ENCODE measurements at places on chromosomes 7 and 10.

DNA sequence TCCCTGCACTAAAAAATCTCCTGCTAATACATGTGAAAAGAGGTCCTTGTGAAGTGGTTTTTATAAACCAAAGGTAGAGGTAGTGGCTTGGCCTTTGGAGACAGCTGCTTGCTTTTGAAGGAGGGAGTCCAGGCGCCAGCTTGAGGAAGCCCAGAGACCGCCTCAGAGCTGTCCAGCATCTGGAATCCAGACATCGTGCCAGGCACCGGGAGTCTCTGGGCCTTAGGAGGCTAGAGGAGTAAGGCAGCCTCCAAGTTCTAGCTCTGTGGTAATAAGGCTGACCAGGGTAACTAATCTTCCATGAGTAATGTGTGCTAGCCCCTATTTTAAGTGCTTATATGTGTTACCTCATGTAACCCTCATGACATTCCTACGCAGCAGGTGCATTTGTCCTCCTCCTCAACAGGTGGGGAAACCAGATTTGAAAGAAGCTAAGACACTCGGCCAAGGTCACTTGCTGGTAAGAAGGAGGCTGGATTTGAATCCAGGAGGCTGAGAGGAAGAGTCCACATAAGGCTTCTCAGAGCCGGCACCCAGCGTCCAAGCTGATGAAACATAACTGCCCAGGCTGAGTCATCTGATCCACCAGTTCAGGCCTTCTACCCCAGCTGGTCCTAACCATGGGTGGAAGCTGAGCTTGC, 26.1 kb downstream of the PRLHR start:
- DNase-seq = no peak

DNA sequence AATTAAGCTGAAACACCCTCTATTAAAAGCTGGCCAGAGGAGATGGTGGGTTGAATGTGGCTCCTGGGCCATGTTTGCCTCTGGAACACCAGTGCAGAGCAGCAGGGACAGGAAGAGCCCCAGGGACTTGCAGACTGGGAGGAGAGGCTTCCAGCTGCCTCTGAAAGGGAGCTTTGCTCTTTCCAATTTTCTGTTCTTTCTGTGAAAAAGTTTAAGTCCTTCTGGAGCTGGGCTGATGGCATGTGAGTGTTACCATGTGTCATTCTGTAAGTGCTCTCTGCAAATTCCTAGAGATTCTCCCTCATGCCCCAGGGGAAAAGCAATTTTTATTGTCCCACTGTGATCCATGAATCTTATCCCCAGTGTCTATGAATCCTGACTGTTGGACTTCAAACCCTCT, 112.8 kb upstream of the LANCL2 start:
- no peak for DNase-seq

DNA sequence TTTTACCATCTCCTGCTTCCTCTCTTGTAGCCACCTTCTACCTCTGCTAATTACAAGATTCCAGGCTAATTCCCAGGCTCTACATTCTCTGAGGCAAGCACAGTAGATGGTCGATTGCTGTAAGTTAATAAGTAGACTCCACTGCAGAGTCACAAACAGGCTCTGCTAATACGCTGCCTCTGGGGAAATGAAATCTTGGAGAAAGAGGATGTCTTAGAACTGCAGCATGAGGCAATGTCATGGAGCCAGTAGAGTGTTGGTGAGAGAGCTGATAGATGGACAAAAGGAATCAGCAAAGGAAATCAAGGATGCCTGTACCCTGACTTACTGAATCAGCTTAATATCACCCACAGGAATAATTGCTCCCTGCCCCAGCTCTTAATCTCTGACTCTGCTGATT, 1260.3 kb downstream of the XPNPEP1 start:
- no peak for DNase-seq

DNA sequence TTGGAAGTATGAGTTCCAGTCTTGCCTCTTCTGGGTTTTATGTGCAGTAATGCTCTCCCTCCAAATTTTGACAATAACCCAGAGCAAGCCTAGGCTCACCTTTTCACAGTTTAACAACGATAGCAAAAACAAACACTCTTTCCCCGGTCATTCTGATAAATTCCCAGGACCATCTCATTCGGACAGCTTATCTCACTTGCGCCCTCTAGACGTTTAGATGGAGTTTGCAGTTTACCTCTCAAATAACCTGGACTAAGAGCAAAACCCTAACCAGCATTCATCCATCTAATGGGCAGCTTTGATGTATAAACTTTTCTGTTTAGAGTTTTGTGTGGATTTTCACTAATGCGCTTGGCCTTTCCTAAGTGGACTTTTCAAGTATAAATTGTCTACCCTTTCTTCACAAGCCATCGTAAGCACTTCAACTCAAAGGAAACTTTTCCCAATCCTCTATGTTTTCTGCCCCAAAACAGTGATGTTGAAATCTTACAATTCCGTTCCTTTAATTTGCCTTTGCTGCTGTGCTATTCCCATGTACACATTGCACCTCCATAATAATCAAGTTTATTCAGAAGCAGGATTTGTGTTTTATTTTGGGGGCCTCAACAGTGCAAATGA, 114.9 kb downstream of the HDAC9 start:
- no peak for DNase-seq

GRCh38 chr10:132493756-132494290, 43.8 kb upstream of the INPP5A start:
- DNase-seq = no peak

DNA sequence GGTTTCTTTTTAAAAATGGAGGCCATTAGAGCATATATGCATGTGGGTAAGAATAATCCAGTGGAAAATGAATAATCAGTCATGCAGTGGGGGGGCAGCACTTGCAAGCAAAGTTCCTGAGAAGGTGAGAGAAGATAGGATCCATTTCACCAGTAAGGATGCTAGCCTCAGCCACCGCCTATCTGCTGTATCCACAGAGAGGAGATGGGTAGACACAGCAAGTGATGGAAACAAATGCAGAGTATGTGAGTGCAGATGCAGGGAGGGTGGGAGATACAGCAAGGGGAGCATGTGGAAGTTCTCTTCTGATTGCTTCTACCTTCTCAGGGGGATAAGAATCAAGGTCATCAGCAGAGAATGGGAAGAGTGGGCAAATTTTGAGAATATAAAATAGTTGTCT, 171.4 kb upstream of the PDE1C start:
- no peak for DNase-seq

- DNase-seq = no peak
These were observed 84.5 kb upstream of the FAM20C start for GRCh38 chr7:107907-108306.

GRCh38 chr10:17120694-17121093, 8.9 kb downstream of the CUBN start:
- DNase-seq = no peak

DNA sequence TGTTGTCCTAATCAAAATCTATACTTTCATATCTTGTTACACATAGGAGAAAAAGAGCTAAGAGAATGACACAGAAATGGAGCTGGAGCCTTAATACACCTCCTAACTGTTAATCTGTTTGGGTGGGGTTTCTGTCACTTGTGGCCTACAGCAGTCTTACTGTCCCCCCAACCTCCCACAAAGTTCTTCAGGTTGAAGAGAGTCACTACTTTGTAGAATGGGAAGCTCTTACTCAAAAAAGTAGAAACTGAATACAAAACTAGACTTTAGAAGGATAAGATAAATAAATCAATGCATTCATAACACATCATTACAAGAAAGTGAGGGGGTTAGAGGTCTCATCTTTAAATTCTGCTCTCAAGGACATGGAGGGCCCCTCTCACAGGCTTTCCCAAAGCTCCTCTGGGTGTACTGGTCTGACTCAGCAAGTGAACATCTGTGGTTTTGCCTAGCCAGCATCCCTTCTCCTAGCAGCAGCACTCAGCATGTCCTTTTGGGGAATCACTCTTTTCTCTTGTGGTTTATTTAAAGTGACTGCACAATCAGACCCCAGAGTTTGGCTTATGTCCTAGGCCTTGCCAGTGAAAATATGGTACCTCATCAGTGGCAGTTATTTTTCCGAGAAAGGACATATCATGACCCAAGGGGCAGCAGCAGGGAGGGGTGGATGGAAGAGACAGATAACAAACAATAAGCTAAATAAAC, 2.0 kb upstream of the BLVRA start:
- no peak for DNase-seq

- DNase-seq = no peak
These were observed 337.0 kb downstream of the CRPPA start for GRCh38 chr7:16084370-16084769.

GRCh38 chr7:31488562-31489203, 25.2 kb upstream of the ITPRID1 start:
- DNase-seq = no peak

DNA sequence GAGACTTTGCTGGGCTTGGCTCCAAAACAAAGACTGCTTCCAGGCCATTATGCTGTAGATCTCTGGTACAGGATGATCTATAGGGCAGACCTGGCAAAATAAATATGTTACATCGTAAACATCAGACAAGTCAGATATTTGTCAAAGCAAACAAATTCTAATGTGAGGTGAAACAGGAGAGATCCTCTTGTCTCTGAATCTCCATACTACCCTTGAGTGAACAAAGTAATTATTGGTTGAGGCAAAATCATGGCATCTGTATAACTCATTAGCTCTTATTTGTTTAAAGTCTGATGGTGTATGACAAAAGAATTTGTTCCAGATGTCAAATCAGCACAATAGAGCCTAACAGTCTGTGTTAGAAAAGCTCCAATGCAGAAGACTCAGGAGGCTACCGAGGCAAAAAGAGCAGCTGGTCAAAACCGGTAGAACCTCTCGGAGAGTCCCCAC, 1291.5 kb downstream of the TYW1 start:
- no peak for DNase-seq

GRCh38 chr10:95295031-95295755, 4.4 kb upstream of the PDLIM1 start:
- no peak for DNase-seq

GRCh38 chr7:45585628-45586027, 11.5 kb downstream of the ADCY1 start:
- no peak for DNase-seq

DNA sequence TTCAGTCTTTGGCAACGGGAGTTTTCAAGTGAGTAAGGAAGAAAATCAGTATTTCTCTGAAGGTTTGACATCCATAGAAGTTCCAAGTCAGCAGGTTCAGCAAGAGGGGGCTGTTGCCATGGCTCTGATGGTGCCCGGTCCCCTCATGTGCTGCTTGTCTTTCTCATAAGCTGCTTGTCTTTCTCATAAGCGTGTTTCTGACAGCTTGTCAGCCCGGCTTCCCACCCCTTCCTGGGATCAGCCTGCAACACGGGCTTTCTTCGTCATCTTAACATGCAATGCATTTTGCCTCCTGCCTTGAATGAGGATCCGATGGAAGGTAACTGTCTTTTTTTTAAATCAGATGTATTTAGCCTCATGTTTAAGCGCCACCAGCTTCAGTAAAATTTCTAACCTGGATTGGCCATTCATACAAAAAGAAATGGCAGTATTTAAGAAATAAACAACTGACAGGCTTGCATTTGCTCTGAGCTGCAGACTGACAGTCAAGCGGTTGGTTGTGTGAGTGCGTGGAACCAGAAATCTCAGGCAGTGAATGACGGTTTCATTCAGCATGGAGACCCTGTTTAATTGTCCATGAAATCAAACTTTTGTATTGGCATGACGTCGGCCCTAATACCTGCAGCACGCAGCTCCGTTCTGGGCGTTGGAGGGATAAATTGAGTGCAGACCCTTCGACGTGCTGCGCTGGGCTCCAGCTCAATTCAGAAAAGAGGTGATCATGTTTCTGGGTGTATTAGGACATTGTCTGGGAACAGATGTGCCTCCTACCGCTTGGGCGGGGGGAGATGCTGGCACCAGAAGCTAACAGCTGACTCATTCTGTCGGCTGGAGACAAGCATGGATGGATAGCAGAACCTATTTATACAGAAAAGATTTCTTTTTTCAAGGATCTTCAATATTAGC, 454.7 kb upstream of the FOXK1 start:
- no peak for DNase-seq
